ENCODE measurements at places on chromosomes 2 and 18.

GRCh38 chr18:9474108-9474982 lies 968 bp upstream of the RALBP1 start:
- no peak for DNase-seq

DNA sequence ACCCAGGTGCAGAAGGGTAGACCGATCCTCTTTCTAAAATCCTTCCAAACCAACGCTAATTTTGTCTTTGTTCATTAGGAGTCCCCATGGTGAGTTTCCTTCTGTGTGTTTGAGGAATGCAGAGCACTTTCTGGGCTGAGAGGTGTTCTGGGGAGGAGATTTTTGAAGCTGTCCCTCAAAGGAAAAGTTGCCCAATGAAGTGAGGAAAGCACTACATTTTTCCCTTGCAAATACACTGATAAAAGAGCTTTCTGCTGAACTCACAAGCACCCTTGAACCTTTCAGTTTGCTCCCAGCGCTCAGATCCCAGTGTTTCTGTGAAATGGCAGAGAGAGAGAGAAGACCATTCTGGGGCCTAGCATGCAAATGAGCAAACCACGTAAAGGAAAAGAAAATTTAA lies 299.6 kb upstream of the FANCL start:
- DNase-seq, result no peak

DNA sequence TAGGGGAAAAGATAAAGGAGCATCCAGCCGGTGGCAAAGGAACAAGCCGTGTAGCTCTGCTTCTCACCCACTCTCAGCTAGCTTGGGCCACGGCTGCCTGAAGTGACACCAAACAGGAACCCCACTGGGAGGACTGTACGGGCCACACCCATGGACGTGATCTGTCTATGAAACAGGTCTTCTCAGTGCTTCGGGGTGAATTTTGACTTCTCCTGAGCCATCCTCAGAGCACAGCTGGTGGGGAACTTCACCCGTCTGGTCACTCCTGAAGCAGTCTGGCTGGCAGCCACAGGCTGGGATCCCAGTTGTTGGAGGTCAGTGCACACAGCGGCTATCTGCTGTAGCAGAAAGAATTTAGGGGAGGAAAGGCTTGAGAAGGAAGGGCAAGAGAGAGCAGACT lies 223.8 kb downstream of the FAM210A start:
- DNase-seq, result no peak

- DNase-seq, result no peak
Measured at GRCh38 chr2:69305166-69305565, 81.9 kb downstream of the GFPT1 start.

DNA sequence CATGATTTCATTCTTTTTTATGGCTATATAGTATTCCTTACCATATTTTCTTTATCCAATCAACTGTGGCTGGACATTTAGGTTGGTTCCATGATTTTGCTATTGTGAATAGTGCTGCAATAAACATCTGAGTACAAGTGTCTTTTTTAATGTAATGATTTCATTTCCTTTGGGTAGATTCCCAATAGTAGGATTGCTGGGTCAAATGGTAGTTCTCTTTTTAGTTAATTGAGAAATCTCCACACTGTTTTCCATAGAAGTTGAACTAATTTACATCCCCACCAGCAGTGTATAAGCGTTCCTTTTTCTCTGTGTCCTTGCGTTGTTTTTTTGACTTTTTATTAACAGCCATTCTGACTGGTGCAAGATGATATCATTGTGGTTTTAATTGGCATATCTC lies 59.1 kb upstream of the IL1RL1 start:
- DNase-seq, result no peak

GRCh38 chr2:54666634-54667265 lies 56.7 kb upstream of the EML6 start:
- DNase-seq, result peak; percentile 70

- DNase-seq, result no peak
Measured at GRCh38 chr2:23417310-23417709, 32.3 kb downstream of the KLHL29 start.

GRCh38 chr18:65527879-65528633 lies 222.8 kb upstream of the CDH7 start:
- no peak for DNase-seq

GRCh38 chr2:64980183-64980582 lies 9.0 kb upstream of the SLC1A4 start:
- no peak for DNase-seq

DNA sequence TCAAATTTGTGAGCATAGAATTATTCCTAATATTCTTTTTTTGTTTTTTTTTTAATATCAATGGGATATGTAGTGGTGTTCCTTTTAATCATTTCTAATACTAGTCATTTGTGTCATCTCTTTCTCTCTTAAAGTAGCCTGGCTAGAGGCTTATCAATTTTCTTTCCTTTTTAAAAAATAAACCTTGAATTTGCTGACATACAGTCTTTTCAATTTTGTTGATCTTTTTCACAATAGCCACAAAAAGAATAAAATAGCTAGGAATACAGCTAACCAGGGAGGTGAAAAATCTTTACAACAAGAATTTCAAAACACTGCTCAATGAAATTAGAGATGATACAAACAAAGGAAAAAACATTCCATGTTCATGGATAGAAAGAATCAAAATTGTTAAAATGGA lies 192.6 kb downstream of the ARL6IP6 start:
- no peak for DNase-seq

DNA sequence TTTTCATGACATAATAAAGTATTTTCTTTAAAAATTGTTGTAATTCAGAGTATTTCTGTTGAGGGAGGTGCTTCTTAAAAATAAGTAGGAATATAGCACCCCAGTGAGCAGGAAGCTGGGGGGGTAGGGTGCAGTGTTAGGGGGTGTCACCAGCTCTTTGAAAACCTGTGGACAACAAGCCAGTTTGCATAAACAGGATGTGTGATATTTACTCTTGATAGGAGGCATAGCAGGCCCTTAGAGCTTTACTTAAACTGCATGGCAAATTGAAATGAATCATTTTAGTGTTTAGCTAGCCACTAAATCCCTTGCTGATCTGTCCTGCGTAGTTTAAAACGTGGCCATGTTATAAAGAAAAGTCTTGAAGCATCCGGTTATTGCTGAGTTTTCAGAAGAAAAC lies 8.4 kb downstream of the TGIF1 start:
- no peak for DNase-seq

DNA sequence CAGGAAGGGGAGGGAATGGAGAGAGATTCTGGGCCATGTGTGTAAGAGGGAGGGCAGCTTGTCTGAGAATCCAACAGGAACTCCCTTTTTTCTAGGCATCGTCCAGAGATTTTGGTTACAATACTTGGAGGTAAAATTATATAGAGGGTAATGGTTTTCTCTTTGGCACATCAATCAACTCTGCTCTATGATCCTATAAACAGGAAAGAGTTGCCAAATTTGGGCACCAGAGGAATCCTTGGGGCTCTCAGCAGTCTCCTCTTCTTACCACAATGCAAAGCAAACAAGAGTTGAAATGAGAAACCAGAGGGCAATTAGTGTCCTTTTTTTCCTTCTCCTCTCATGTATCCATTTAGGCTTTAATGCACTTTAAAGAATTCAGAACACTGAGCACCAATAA lies 243.4 kb downstream of the SLC8A1 start:
- no peak for DNase-seq

DNA sequence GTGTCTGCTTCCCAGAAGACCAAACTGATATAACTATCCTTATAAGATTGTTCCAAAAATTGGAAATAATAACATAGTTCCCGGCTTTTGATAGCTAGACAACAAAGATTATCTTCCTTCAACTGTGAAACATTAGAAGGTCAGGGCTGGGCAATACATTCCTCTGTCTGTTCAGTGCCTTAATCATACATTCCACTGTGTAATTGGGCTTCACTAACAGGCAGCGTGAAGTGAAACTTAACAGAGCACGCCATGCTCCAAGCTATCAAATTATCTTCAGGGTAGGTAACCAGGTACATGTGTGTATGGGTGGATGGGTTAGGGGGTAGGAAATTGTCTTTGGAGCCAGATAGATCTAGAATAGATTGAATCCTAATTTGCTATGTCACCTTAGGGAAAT lies 23.5 kb upstream of the ARL5A start:
- DNase-seq, result no peak

GRCh38 chr18:35811896-35812295 lies 160.6 kb upstream of the RMP24 start:
- no peak for DNase-seq

DNA sequence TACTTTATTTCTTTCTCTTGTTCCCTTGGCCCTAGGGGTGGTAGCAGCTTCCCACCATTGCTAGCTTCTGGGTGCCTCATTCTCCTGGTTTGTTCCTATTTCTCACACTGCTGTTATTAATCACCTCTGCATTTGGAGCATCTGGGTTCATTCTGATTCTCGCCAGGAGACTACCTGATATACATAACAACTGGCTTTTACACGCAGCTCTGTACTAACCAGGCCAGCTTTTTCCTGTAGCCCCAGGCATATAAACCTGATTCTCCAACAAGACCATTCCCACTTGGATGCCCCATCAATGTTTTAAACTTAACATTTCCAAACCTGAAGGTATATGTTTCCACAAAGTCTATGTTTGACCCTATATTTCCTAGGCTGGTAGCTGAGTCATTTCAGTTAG lies 403.9 kb upstream of the DCC start:
- no peak for DNase-seq

GRCh38 chr2:113039719-113040118 lies 12.9 kb downstream of the IL36B start:
- no peak for DNase-seq

GRCh38 chr2:51624995-51625394 lies 593.1 kb upstream of the NRXN1 start:
- no peak for DNase-seq

- DNase-seq, result no peak
Measured at GRCh38 chr2:239203443-239204135, 197.2 kb downstream of the HDAC4 start.

- DNase-seq, result peak; percentile 74
Measured at GRCh38 chr2:17540093-17540812, at the start of gene VSNL1. TSS of gene VSNL1 (plus strand) at chr2:17540696. CDS start at chr2:17592075, 51,379 bp downstream.

DNA sequence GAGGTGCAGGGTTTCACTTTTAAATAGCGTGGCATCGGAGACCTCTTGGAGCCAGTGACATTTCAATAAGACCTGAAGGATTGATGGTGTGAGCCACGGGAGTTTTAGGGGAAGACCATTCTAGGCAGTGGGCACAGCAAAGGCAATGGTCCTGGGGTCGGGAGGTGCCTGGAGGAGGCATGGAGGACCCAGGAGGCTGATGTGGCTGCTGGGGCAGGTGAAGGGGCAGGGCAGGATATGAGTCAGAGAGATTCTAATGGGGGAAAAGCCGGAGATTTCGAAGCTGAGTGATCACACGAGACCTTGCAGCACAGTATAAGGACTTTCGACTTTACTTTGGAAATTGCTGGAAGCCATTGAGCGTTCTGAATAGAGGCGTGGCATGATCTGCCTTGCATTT lies 79.6 kb upstream of the KCNE4 start:
- no peak for DNase-seq

DNA sequence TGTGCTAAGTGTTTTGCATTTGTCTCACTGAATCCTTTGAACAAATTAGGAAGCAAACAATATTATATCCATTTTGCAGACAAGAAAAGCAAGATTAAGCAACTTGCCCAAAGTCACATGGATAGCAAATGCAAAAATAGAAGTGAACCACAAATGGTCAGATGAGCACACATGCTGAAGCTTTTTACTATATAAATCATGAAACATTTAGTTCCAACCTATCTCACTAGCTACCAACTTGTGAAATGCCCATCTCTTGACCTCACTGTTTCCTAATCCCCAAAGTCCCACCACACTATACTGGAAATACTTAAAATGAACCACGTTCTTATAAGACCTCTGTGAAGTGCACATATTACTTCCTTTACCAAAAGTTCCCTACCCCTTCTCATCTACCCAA lies 380.5 kb downstream of the ERBB4 start:
- DNase-seq, result no peak

DNA sequence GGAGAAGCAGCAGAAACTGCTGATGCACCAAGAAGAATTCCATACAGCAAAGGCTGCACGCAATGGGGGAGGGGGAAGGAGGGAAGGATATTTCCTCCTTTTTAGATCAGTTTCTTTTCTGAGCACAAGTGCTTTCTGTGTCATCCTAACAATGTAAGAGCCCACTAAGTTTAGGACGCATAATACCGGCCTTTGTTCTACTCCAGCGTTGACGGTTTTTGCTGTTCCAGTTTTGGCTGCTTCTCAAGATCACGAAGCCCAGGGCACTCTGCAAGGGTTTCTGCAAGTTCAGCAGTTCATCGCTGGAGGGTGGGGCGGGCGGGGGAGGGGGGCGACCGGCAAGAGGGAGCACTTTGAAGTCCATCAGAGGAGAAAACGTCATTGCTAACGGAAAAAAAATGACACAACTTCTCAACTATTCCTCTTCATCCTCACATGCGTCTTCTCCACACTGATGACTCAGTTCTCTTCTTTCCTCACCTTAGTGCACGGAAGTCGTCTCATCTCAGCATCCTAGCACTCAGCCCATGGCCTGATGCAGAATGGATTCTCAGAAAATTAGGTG lies 8.7 kb downstream of the FAM178B start:
- no peak for DNase-seq

DNA sequence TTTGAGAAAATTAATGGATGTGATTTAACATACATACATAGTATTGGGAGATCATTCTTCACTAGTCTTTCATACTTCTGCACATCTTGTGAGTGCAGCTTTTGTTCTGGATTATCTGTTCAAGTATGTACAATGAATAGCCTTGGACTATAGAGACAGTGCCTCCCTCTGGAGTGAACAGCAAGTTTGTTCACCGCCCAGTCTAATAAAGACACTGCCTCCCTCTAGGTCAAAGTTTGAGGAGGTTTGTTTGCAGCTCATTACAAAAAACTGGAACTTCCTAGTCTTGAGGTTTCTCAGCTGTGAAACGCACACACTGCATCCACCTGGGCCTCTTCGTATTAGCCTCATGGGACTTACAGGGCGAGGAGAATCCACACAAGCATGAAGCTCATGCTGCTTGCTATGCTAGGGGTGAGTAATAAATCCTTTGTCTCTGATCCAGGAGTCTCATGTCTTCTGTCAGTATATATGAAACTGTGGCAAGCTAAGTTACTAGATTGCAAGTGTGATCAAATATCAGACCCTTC lies 26.0 kb upstream of the LAPTM4A start:
- no peak for DNase-seq

DNA sequence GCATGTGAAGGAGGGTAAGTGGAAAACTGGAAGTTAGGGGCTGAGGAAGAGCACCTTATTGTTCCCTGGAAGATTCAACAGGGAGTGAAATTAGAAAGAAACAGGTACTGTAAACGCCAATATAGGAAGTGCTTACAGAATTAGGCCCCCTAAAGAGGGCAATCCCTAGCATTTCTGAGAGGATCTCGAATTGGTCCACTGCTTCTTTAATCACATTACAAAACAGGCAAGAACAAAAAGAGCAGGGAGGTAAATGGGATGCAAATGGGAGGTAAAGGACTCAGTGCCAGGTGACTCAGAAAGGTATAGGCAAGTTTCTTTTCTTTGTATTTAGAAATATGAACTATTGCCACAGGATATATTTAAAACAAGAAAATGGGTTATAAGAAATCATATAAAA lies 116.4 kb upstream of the FANCL start:
- no peak for DNase-seq

DNA sequence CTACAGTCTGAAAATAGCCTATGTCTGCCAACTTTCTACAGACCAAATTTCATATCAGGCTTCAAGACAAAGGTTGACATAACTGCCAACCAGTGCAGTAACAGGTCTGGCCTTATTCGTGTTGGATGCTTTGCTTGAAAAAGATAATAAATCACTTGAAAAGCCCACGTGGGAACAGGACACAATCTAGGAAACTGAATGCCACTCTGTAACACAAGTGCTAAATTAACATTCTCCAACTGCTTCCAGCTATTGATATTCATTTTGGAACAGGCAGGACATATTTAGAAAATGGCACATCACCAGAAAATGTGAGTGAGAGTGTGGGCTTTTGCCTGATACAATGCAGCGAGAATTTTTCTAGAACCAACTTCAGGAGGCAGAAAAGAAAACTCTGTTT lies 165.9 kb upstream of the CCDC150 start:
- DNase-seq, result no peak

All from nucleus accumbens (tissue), 56 donors.